NCI-H1417 (cell line): ENCODE measurements at places on chromosomes 12 and 14.

DNA sequence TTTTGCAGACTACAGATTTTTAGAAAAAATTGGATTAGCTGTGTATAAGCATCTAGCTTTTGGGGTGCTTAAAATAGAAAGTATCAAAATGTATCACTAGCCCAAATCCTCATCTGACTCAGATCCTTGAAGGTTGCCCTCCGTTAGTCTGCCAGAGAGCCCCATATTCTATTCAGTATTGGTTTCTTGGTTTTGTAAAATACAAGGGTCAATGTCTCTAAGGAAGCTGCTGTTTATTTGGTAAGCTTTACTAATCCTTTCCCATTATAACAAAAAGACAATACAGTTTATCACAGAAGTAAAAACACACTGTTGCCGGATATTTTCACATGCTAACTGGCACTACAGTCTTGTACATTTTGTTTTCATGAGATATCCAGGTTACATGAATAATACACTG is 92.8 kb upstream of the PTHLH start:
- no peak for DNase-seq

DNA sequence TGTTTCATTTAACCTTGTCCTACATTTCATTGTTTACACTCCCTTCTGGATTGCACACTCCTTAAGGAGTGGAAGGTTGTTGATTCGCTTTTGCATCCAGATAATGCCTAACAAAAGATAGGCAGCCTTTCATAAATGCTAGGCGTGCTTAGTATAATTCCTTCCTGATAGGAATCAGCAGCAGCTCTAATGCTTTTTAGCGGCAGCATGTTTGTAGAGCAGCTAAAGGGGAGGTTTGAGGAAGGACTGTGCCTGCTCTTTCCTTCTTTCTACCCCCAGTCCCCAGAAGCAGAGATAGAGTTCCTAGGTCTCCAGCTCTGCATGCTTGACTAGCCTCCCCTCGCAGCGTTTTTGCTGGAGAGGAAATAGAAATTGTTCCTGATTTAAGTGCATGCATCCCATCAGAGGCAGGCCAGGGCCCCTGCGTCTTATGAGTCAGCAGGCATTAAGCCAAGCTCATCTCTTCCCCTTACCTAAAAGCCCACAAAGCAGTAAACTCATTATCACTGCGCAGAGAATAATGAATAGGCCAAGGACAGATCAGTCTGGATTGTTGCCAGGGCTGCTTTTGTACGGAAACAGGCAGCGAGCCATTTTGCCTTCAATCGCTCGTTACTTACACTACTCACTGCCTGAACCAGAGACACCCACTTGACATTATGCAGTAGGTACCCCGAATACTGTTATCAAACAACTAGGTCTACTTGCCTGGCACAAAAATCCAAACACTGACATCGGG is 14.0 kb upstream of the TBPL2 start:
- DNase-seq = peak; percentile 95

DNA sequence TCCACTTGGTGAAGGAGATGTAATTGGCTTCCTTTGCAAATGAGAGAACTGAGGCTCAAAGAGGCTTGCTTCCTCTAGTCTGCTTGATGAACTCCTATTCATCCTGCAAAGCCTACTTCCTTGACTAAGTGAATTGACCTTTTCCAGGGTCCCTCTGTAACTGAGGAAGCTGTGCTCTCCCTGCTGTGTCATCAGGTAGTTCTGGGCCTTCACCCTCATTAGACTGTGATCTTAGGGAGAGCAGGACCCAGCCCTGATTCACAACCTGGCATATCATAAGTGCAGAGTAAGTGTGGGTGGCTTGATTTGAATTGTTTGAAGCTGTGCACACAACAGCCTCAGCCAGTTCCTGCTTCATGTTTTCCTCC is 16.3 kb downstream of the ASB2 start:
- DNase-seq = no peak

- no peak for DNase-seq
Observed at GRCh38 chr12:100932571-100932970, 138.0 kb downstream of the ANO4 start.

GRCh38 chr12:116123451-116124258 is 153.8 kb downstream of the MED13L start:
- DNase-seq = peak; percentile 98

- no peak for DNase-seq
Observed at GRCh38 chr12:58159941-58160340, 218.6 kb downstream of the ATP23 start.

DNA sequence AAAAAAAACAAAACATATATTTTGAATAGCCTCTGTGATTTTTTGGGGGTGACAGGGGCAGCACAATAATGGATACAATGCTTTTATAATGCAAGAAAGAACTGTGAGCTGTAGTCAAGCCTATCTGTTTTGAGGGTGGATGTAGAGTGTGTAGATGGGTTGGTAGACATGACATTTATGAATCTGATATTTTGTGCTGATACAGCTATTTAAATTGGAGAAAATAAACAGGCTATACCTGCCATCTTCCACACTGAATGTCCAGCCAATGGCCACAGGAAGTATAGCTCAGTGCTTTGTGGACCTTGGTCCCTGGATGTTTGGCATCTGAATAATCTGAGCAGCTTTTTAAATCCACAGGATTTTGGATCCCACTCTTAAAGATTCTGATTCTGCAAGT is 175.0 kb downstream of the NEDD1 start:
- DNase-seq = no peak

DNA sequence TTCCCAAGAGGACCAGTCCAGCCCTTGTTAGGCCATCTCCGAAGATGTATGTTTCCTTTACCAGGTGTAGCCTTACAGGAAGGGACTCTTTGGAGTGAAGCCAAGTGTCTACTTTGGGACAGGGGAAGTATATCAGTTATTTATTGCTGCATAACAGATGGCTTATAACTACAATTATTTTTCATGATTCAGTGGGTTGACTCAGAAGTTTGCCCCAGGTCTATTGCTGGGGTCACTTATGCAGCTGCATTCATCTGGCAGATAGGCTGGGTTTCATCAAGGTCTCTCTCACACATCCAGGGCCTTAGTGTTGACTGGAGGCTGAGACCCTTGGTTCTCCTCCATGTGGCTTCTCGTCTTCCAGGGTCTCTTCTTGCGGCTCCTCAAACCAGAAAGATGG is 170.1 kb downstream of the NRXN3 start:
- DNase-seq = no peak

DNA sequence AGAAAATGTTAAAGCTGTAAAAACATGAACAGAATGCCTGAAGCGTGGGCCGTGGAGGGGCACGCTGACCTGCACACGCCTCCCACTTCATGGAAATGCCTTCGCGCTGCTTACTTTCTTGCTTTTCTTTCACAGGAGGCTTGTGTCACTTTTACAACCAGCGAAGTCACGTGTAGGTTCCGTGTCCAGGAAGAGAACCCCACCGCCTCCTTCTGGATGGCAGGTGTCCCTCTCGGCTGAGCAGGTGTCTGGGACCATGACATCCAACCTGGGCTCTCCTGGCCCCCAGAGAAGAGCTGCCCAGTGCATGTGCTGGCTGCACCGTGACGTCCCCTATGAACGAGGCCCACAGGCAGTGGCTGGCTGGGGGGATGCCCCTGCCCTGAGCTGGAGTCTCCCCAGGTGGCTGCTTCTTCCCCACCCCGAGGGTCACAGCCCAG is 345.0 kb upstream of the SFSWAP start:
- no peak for DNase-seq

GRCh38 chr14:20696764-20697163 is 8.2 kb downstream of the ANG start:
- DNase-seq = no peak

- DNase-seq = no peak
Observed at GRCh38 chr12:57095440-57095839, 6.5 kb downstream of the NAB2 start.

- DNase-seq = no peak
Observed at GRCh38 chr12:124120739-124121138, 147.7 kb downstream of the ZNF664 start.

- peak; percentile 88 for DNase-seq
Observed at GRCh38 chr14:50830044-50830931, 674 bp downstream of the NIN start.

GRCh38 chr12:52055731-52056711 is 4.8 kb downstream of the NR4A1 start:
- DNase-seq = no peak

DNA sequence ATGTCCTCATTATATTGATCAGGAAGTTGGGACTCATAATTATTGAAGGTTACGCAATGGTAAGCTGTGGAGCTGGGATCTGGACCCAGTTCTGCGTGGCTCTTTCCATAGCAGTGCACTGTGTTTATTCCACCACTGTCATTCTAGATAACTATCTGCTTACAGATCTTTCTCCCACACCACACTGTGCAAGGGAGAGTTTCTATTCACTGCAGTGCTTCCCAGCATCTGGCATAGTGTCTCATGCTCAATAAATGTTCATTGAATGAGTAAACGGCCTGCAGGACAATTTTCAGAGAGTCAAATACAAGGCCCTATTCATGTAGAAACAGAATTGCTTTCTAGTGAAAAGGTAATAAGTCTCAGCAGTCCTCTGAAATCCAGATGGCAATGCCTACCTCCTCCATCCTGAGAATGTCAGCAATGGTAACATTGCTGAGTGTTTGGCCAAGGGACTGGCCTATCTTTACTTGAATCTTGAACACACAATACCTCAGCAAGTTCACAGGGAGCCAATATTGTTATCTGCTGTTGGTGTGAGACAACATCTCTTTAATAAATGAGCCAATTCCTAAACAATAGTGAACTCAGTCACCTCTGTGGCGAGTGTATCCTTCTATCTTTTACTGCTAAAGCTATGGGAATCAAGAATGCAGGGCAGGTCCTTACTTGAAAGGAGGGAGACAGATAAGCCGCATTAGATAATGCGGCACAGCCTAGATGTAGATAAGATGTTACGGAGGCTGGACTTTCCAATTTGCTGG is 332.4 kb upstream of the PRICKLE1 start:
- no peak for DNase-seq

GRCh38 chr14:105529319-105529568 is 2.9 kb downstream of the TMEM121 start:
- no peak for DNase-seq

DNA sequence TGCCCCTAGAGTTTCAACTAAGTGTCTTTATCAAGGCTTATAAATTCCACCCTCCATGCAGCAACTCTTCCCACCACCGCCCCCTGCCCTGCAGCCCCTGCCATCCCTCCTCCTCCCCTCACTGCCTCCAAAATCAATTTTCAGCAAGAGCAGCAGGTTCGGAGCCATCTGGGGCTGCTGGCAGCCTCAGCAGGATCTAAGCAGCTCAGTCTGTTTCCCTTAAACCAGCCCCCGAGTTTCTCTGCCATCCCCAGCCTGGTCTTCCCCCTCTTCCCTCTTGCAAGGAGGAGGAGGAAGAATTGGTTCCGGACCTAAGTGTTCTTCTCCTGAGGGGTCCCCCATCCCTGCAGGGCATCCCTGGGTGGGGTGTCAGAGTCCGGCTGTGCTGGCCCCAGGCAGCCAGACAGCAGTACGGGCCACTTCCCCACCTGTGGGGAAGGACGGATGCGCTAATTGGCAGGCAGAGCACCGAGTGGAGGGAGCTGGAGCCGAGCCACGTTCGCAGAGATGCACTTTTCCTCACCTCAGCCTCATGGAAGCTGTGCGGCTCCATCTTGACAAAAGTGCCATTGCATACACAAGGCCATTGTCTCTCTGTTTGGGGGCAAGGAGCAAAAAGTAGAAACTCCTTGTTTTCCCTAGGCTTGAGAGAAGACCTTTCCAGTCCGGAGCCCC is 189.3 kb downstream of the KCNA5 start:
- DNase-seq = no peak

- peak; percentile 72 for DNase-seq
Observed at GRCh38 chr12:2386566-2386965, 333.8 kb downstream of the CACNA1C start.

- no peak for DNase-seq
Observed at GRCh38 chr12:20490213-20490612, 121.9 kb downstream of the PDE3A start.

GRCh38 chr12:45284096-45284901 is 68.4 kb downstream of the ANO6 start:
- DNase-seq = no peak

GRCh38 chr14:99163446-99163845 is 108.6 kb downstream of the BCL11B start:
- DNase-seq = no peak

DNA sequence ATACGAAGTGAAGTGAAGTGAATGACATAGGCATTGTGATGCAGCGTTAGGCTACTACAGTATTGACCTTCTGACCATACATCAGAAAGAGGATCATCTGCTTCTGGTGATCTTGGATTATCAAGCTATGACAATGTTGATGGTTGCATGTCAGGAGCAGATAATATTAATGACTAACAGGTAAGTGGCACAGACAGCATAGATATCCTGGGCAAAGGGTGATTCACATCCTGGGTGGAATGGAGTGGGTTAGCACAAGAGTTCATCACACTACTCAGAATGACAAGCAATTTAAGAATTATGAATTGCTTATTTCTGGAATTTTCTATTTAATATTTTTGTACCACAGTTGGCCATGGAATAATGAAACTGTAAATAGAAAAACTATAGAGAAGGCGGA is 397.9 kb upstream of the ATP2B1 start:
- DNase-seq = no peak

DNA sequence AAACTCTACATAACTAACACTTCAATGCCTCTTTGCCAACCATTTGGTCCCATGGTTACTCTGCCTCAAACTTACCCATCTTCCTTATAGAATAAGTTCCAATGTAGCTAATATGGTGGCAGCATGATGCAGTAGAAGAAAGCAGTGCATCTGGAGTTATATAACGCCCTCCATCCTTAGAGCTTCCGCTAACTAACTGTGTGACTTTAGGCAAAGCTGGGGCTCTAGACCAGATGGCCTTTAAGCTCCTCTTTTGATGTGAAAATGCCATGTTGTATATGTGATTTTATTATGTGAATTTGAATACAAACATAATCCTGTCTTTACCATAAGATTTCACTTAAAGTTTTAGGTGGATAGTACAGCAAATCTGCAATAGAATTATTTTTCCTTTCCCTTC is 6.1 kb downstream of the ABCD2 start:
- no peak for DNase-seq

GRCh38 chr12:107057071-107057834 is 36.1 kb downstream of the CRY1 start:
- DNase-seq = peak; percentile 79

DNA sequence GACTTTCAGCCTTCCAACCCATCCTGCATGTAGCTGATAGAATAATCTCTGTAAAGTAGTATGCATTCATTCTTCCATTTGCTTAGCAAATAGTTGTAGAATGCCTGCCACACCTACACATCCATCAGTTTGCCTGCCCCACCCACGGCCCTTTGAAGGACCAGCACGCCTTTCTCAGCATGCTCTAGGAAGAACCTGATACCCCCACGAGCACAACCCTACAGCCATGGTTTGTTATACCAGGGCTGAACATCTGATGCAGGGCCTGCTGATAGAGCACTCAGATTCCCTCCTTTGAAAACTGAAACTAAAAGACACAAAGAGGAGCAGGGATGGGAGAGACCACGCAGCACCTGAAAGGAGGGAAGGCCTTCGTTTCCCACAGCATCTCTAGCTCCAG is 205.1 kb downstream of the ANO2 start:
- DNase-seq = no peak

GRCh38 chr12:54028314-54029201 is at the start of gene HOXC6:
Gene HOXC6 (plus strand): TSS chr12:54028440. CDS start chr12:54028522, 82 bp downstream.
- no peak for DNase-seq

GRCh38 chr12:126681676-126682075 is 1585.3 kb upstream of the TMEM132C start:
- DNase-seq = no peak

GRCh38 chr14:100191584-100192249 is 32.3 kb upstream of the DEGS2 start:
- DNase-seq = no peak

- DNase-seq = no peak
Observed at GRCh38 chr12:118694128-118694775, 287.1 kb upstream of the SRRM4 start.
